ENCODE measurements at places on chromosomes 6 and 20. TPM values are rescaled to one million over a fixed set of nuclear protein-coding genes. Genes with fewer than 3 reads are reported as not detected.

GPANK1 gene
- 17.1 TPM for total RNA-seq

SLC2A4RG gene
- 34.5 TPM for total RNA-seq

SYCP2L gene
- total RNA-seq: 0.43 TPM

IL20RA gene
- 0.26 TPM for total RNA-seq

BEND6 gene
- total RNA-seq: 33.3 TPM

ZNF165 gene
- total RNA-seq: 0.97 TPM

STX11 gene
- total RNA-seq: 0.91 TPM

LST1 gene
- total RNA-seq: not detected

HTR1E gene
- not detected for total RNA-seq

DLK2 gene
- not detected for total RNA-seq

BHLHE23 gene
- total RNA-seq: not detected

DEFB115 gene
- total RNA-seq: not detected

KCNG1 gene
- total RNA-seq: 1.1 TPM

C4B gene
- 2.4 TPM for total RNA-seq

TBX18 gene
- 32.0 TPM for total RNA-seq

CRIP3 gene
- total RNA-seq: not detected

TNNC2 gene
- total RNA-seq: 1.4 TPM

SLPI gene
- 11.7 TPM for total RNA-seq

CST4 gene
- total RNA-seq: not detected

MATN4 gene
- not detected for total RNA-seq

SCRT2 gene
- not detected for total RNA-seq

BACH2 gene
- 1.3 TPM for total RNA-seq

EZR gene
- total RNA-seq: 94.5 TPM

MAP1LC3A gene
- total RNA-seq: 22.7 TPM

NFKBIL1 gene
- total RNA-seq: 22.9 TPM

FNDC11 gene
- total RNA-seq: 0.26 TPM

CALHM6 gene
- total RNA-seq: 1.4 TPM

VSX1 gene
- total RNA-seq: not detected

LY6G6C gene
- not detected for total RNA-seq

WASF1 gene
- 14.7 TPM for total RNA-seq

SIRPG gene
- total RNA-seq: not detected

LYRM2 gene
- 34.2 TPM for total RNA-seq

MAVS gene
- 30.8 TPM for total RNA-seq

PLCB4 gene
- total RNA-seq: 9.5 TPM

CCM2L gene
- not detected for total RNA-seq

HLA-DOA gene
- 0.11 TPM for total RNA-seq

CPNE5 gene
- total RNA-seq: 0.76 TPM

PROKR2 gene
- not detected for total RNA-seq

SDHAF4 gene
- total RNA-seq: 7.5 TPM

All from articular chondrocyte of knee joint (primary cell).